Activated CD4-positive, alpha-beta T cell treated with anti-CD3 and anti-CD28 coated beads, Interleukin-2, amount 10 ng/mL, durations not matched to agents 24 days and 14 days (primary cell): ENCODE measurements at places on chromosomes 5 and 9. TPM values are rescaled to one million over a fixed set of nuclear protein-coding genes. Genes with fewer than 3 reads are reported as not detected.

The DRD1 gene
- 0.07 TPM in 1 of 2 replicates, not detected in the other for total RNA-seq

The DBH gene
- total RNA-seq: not detected in 2 replicates

The DMRT2 gene
- total RNA-seq: 0.21 and 0.26 TPM in 2 replicates

The TMEM215 gene
- total RNA-seq: not detected in 2 replicates

The PCDHB6 gene
- not detected in 2 replicates for total RNA-seq
